ENCODE measurements at places on chromosomes 2 and 18.
A peak's percentile ranks its signal among the peaks of the same experiment; 100 is the strongest.

DNA sequence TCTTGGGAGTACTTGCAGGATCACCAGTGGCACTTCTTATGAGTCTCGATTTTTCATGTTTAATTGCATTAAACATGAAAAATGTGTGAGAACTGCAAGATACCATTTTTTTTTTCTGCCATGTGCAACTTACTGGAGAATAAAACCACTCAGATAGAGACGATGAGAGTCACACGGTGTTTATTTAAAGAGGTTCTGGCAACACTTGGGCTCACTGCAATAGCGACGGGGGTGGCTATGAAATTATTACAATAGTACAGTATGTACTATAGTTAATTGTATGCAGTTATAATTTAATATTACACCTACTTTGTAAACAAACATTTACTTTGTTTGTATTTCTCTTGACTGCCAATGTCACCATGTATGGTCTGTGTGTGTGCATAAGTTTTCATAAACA lies 479.8 kb downstream of the NUP35 start:
- DNase-seq: no peak

DNA sequence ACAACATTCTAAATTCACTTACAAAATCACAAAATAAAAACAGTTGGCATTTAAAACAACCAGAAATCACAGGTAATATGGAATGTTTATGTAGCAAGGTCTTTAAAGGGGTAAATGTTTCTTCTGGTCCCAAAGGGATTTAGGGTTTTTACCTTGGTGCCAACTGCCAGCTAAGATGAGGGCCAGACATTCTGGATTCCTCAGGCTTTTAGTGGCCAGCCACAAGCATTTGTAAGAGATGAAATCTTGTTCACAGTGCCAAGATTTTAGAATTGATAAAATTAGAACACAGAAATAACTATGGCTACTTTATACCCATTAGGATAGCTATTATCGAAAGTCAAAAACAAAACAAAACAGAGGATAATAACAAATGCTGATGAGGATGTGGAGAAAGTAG lies 60.4 kb upstream of the CDKL4 start:
- DNase-seq: no peak

DNA sequence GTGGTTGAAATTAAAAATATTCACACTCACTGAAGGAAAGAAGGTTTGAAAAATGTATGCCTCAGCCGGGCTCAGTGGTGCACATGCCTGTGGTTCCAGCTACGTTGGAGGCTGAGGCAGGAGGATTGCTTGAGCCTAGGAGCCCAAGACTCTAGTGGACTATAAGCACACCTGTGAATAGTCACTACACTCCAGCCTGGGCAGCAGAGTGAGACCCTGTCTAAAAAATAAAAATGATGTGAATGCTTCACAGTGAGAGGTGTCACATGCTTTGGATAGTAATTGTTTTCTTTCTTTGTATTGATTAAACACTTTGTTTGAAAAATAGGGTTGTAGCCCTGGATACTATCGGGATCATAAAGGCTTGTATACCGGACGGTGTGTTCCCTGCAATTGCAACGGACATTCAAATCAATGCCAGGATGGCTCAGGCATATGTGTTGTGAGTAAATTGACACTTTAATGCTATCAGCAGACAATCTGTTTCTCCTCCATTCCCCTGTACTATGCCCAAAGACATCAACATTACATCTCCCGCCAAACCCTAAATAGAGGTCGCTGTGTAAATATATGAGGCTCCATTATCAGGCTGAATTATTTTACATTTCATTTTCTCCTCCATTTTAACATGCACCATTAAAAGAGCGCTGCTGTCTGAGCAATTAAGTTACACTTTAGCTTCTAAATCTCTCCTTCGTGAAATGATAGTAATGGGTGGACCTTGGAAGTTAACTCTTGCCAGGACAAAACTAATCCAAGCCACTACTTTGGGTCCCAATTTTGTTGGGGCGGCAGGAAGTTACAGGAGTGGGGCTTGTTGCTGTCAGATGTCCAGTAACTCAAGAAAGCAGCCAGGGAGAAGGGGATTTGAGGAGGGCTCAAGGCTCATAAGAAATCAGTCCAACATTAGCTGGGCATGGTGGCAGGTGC lies 138.3 kb upstream of the TTC39C start:
- no peak for DNase-seq

DNA sequence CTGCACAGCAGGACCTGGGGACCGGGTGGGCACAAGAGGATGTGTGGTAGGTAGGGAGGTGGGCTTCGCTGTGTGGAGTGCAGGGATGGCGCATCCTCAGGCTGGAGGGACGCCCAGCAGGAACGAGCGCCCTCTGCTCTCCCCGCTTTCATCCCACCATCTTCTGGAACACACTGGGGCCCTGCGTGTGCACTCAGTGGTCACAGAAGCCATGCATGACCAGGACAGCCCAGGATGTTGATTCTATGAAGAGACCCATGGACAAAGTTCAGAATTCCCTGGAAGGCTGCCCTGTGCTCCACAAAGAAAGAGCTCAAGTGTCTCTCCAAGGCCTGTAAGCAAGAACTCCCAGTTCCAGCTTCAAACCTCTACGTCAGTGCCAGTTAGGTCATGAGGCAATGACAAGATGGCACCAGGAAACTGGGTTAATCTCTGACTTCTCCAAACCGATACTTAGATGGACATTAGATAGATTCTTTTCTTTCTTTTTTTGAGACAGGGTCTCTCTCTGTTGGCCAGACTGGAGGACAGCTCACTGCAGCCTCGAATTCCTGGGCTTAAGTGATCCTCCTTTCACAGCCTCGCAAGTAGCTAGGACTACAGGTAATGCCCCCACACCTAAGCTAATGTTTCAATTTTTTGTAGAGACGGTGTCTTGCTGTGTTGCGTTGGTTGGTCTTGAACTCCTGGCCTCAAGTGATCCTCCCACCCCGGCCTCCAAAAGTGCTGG lies 3.4 kb downstream of the SLC66A2 start:
- peak; percentile 50 for DNase-seq

GRCh38 chr18:2978661-2979106 lies 34.3 kb downstream of the LPIN2 start:
- DNase-seq: no peak

DNA sequence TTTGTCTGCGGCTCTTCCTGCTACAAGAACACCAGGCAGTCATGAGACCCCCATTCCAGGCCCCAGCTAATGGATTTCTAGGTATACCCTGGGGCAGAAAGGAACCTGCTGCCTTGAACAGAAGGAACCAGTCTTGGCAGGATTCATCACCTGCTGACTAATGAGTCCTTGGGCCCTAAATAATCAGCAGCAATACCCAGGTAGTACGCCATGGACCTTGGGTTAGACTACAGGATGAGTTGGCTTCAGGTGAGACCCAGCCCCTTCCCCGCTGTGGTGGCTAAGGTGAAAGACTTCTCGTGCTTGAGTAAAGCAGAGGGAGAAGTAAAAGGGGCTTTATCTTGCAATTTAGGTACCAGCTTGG lies 105.0 kb downstream of the SPIRE1 start:
- no peak for DNase-seq

- DNase-seq: no peak
Measured at GRCh38 chr18:38297910-38298309, 732.3 kb upstream of the CELF4 start.

- no peak for DNase-seq
Measured at GRCh38 chr2:80335411-80335810, 30.9 kb upstream of the LRRTM1 start.

GRCh38 chr2:226358688-226359087 lies 440.9 kb downstream of the IRS1 start:
- no peak for DNase-seq

- DNase-seq: no peak
Measured at GRCh38 chr2:85668009-85668856, at the start of gene SFTPB. TSS of gene SFTPB (minus strand) at chr2:85668199. CDS start at chr2:85668183, 16 bp downstream.

DNA sequence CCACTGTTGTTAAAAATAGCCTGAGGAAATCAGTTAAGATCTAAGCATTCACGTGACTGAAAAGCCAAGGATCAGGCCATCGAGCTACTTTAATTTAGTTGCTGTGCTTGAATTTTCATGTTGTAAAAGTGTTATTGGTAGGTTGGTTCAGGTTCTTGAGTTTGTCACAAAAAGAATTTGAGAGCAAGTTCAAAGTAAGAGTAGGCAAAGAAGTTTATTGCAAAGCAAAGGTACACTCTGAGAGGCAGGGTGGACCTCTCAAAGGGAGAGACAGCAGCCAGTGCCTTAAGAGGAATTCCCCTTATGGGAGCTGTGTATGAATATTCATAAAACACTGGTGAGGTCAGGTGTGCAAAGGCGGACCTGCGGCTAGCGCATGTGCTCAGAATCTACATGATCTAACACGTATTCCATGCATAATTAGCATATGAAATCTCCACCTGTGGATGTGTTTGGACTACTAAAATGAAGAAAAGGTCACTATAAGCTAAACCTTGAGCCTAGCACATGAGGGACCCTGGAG lies 236.5 kb downstream of the NDUFA10 start:
- no peak for DNase-seq

- no peak for DNase-seq
Measured at GRCh38 chr18:54184836-54185235, 39.6 kb downstream of the MBD2 start.

GRCh38 chr2:233455006-233455405 lies 100.7 kb downstream of the DGKD start:
- no peak for DNase-seq

DNA sequence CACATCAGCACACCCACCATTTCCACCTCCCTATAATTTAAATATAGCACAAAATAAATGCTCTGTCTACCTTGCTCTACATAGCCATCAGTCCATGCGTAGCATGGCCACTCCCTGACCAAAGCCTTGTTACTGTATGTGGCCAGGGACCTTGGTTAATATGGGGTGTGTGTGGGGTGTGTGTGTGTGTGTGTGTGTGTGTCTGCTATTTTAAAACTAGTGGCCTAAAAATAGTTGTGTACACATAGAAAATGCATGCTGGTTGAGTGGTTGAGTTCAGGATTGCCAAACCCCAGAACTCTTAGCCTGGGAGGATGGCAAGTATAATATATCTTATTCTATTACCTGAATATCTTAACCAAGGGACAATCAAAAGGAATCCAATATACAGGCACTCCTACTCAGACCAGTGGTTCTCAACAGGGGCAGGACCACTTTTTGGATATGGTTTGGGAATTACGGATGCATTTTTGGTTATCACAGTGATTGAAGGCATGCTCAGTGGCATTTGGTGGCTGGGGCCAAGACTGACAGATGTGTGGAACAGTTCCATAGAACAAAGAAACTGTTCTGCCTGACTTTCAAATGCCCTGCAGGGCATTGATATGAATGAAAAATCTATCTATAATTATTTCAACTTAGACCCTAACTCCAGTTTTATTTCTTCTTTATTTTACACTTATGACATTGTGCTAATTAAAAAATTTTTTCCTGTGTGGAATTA lies 72.3 kb upstream of the PSME4 start:
- no peak for DNase-seq

DNA sequence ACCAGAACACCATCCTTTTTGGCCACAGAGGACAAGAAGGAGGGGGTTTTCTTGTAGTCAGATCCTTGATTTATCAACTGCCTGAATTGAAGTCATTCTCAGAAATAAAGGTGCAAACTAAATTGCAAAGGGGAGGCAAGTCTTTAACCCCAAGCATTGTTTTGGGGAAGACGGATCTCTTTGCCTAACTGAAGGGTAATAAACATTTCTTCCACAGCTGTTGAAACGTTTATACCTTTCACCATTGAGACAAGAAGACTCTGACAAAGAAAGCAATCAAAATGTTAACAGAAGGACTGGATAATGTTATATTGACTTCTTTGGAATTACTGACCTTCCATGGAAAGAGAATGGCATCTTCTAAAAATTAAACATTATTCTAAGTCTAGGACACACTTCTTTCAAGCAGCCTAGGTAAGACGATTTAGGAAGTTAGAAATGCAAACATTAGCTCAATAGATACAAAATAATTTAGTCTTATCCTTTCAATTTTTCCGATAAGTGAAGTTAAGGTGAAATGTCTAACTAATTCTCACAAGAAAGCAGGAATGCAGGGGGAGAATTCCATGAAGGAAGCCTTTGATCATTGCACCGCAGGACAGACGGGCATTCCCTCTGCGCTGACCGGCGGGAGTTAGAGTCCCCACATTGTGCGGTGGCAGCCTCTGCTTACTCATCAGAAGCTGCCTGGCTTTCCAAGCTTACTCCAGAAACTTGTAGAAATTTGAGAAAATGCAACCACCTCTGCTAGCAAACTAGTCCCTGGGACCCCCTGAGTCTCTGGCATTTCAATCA lies 69.4 kb upstream of the COPS8 start:
- no peak for DNase-seq

DNA sequence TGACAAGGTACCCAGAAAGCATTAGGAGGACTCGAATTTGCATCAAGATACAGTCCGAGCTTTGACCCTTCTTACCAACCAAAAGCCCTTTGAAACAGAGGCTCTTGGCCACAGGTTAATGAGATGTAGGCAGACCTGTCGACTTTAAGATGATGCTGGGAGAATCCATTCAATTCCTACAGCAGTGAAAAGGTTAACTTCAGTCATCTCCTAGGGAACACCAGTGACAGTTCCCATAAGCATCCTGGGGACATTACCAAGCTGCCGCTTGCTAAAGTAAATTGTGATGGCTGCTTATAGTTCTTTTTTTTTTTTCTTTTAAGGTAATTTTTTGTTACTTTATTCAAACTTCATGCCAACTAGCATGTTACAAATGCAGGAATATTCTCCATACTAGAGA lies 379.3 kb downstream of the SOX11 start:
- no peak for DNase-seq

- DNase-seq: no peak
Measured at GRCh38 chr2:37558623-37559022, 112.8 kb downstream of the CDC42EP3 start.

- DNase-seq: no peak
Measured at GRCh38 chr2:161138429-161138828, 21.8 kb upstream of the TANK start.

DNA sequence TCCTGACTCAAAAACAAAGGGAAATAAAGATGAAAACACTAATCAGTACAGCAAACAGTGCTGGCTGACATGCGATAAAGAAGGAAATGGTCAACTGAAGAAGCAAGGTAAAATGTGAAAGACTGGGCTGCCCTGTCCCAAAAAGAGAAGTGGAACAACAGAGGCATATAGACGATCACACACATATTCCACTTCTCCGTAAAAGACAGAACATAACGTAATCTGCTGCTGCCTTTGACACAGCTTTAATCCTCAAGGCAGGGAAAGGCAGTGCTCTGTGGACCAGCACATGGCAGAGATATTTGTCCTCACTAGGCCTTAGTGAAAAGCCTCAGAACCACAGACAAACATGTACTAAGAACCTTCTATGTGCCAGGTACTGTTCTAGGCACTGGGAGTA lies 24.3 kb upstream of the REL start:
- DNase-seq: no peak
